ENCODE measurements at places on chromosomes 3 and 15.

GRCh38 chr15:82176542-82176941 is 86.0 kb downstream of the EFL1 start:
- DNase-seq = no peak

DNA sequence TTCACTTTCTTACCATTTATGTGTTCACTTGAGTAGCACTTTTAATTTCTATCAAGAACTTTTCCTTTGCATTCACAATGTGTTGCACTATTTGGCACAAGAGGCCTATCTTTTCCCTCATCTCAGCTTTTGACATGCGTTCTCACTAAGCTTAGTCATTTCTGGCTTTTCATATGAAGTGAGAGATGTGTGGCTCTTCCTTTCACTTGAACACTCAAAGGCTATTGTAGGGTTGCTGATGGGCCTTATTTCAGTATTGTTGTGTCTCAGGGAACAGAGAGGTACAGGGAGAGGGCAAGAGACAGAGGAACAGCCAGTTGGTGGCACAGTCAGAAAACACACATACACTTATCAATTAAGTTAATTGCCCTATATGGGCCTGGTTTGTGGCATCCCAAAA is 127.4 kb upstream of the MLF1 start:
- no peak for DNase-seq

DNA sequence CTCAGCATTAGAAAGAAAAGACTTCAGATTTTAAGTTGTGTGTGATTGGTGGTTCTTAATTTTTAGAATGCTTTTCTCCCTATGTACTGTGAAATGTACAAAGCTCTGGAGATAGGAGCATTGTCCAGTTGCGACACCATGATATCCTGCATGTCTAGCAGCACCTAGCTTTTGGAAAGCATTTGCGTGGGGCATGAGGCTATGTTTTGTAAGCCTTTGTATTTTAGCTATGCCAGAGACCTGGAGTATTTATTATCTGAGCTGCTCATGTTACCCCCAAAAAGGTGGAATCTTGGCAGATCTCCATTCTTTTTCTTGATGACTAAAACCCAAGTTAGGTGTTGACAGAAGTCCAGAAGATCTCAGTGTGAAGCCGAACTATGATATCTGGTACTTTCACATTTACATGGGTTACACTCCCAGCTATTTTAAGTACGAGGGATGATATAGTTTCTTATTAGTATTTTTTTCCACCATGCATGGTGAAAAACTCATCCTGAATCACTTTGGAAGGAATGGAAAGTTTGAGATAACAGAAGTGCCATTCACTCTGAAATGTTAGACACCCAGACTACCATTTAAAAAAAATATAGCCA is 126.7 kb upstream of the SAMMSON start:
- DNase-seq = no peak

GRCh38 chr15:70097063-70097320 is 725 bp downstream of the TLE3 start:
- no peak for DNase-seq

DNA sequence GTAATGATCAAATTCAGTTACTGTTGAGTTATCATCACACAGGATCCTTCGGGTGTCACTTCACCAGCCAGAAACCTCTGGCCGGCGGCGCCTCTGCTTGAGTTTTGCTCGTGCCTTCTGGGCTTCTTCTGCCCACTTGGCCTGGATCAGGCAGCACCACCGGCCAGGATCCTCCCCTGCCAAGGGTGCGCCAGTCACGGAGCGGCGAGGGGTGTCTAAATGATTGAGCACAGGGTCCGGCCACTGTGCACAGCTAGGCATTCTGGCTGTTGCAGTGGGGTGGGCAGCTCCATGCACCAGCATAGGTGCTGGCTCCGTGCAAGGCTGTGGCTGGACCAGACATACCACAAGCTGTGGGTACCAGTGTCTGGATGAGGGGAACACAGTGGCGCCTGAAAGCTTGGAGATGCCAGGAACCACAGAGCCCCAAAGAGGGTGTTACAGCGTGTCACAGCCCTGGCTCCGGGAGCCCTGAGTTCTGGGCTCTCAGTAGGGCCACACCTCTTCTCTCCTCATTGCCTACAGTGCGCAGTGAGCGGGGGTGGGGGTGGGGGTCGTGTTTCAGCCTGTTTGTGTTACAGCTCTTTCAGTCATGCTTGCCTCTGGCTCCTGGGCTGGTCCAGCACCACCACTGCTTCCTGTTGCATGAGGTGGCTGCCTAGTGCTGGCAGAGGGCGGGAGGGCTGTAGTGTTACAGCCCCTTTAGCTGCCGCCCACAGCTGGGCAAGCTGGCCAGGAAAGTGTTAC is 169.4 kb downstream of the FNDC3B start:
- no peak for DNase-seq

DNA sequence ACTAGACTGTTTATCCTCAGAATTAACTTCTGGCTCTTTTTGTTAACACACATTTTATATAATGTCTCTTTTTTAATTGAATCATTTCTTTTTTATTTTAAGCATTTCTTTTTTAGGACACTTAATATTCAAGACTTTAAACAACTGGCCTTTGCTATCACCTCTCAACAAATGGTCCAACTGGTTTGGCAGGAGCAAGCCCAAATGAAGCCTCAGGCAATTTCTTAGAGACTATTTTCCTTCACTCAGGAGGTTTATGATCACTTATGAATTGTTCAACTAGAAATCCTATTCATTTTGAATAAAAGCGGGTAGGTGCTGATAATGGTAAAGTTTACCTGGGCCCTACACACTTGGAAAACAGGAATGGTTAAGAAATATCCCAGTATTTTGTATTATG is 705.6 kb upstream of the GBE1 start:
- DNase-seq = no peak

DNA sequence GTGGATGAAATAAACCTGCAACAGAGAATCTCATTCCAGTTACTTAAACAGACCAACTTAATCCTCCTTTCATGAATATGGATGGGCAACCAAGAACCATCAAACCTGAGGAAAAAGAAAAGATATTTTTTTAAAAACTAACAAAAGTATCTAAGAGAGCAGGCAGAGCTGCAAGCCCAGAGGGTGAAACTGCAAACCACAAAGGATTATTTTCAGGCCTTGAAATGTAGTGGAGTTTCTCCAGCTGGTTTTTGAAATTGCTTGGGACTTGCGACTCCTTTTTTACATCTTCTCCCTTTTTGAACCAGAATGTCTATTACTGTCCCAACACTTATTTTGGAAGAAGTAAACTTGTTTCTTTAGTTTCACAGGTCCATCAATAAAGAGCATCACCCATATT is 87.4 kb downstream of the STAG1 start:
- DNase-seq = no peak

- no peak for DNase-seq
Observed at GRCh38 chr15:68470049-68470742, 38.2 kb upstream of the ITGA11 start.

DNA sequence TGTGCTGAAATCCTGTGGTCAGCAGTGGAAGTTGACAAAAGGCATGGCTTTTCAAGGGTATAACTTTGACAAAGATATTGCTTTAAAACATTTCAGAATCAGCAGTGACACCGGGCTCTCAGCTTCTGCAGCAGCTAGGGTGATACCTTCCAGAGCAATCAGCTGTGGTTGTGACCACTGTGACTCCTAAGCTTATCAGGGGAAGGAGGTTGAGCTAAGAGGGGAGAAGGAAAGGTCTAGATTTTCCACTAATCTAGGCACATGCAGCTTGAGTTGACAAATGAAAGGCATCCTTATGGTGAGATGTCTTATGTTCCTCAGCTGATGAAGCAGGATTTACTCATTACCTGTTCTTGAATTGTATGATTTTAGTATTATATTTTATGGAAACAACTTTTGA is 16.3 kb upstream of the LRRFIP2 start:
- DNase-seq = no peak

- no peak for DNase-seq
Observed at GRCh38 chr3:31157893-31158620, 263.6 kb upstream of the GADL1 start.

- no peak for DNase-seq
Observed at GRCh38 chr15:100439514-100439913, 89.2 kb downstream of the CERS3 start.

DNA sequence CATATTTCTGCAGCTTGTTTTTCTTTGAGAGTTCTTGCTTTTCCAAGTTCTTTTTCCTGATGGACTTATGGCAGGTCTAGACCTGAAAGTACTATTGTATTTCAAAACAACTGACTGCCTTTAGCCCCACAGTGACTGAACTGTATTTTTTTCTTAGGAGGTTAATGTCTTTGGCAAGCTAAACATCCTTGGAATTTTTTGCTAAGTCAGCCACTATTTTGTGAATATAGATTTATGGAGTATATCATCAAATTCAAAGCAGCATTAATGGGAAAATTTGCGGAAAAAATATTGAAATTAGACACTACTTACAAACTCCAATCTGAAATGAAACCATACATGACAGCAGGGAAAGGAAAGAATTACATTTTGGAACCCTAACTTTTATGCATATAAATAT is 8.6 kb downstream of the PIK3CA start:
- DNase-seq = no peak

DNA sequence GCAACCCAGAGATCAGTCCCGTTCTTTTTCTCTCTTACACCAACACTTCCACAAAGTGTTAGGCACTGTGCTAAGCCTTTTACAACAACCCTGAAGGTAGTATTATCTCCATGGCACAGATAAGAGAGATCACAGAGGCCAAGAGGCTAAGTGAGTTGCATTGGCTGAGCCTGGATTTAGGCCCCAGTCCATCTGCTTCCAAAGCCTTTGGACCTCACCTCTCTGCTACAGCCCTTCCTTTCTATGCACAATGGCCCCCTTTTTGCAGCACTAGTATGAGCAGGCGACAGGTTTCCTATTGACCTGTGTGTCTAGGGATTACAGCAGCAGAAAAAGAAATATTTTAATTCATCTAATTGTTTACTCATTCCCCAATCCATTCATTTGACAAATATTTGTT is 76.2 kb downstream of the CRYGS start:
- DNase-seq = no peak

GRCh38 chr15:39320355-39320754 is 260.5 kb upstream of the THBS1 start:
- no peak for DNase-seq

- no peak for DNase-seq
Observed at GRCh38 chr3:154225536-154225935, 98.8 kb downstream of the DHX36 start.

GRCh38 chr15:50854601-50855490 is 53.6 kb upstream of the AP4E1 start:
- no peak for DNase-seq

- DNase-seq = no peak
Observed at GRCh38 chr15:64232400-64232799, 69.6 kb upstream of the PPIB start.

DNA sequence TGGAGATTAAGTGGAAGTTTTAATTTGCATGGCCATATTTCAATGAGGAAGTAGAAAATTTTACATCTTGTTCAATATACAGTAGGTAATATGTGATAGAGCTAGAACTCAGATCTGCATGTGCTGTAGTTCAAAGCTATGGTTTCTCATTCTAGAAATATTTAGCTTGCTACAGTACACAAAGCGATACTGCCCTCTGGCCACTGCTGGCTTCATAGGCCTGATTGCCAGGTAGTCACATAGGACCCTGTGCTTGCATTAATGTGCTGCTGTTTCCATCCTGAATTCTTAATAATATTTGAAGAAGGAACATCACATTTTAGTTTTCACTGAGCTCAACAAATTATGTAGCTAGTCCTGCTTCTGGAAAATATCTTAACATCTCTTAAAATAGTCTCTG is 87.0 kb downstream of the PLSCR2 start:
- no peak for DNase-seq

DNA sequence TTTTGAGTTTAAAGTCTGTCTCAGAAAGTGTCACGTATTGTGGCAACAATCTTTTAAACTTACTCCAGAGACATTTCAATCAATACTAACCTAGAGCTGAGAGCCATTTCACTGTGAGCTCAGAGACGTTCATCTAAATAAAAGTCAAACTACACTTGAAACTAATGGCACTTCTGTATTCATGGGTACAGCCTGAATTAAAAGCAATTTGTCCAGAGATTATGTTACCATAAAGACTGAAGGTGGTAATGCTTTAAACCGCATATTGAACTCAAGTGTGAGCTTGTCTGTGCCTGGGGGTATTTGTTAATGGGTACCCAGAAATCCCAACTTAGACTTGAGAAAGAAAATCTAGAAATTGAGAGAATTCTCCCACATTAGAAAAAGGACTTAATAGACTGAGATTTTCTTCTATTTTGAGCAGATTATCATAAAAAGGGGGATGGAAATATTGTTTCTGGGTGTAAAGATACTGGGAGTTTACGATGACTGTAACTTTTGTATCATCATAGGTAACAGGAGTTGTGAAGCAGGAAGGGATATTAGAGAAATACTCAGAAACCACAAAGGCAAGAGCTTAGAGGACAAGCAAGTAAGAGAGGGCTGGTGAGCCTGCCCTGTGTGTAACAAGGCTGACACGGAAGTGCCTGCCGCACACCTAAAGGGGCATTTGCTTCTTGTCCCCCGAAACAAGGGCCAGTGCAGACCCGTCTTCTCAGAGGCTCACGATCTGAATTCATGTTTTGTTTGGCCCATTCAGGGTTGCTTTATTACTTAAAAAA is 36.9 kb downstream of the LRIG1 start:
- no peak for DNase-seq

GRCh38 chr3:127350172-127351050 is 62.6 kb upstream of the PRR20G start:
- no peak for DNase-seq

- DNase-seq = no peak
Observed at GRCh38 chr3:67712259-67712658, 57.8 kb upstream of the SUCLG2 start.

DNA sequence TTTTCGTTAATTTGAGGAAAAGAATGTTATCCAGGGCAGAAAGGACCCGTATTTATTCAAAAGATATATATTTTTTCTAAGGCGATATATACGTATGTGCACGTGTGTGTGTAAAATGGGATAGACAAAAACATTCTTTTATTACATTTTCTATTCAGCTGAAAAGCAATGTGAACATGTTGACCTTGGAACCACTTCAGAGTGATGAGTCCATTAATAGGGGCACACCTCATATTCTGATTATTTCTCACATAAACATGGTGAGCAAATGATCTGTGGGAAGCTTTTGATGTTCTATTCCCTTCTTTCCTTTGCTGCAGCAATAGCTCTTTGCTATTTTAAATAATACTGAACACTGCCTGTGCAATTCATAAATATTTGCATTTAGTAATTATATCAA is 87.6 kb downstream of the SYNPR start:
- no peak for DNase-seq

- no peak for DNase-seq
Observed at GRCh38 chr15:39108021-39108420, 472.9 kb upstream of the THBS1 start.
